NCI-H460 (cell line): ENCODE measurements at places on chromosomes 1 and 21. TPM values are rescaled to one million over a fixed set of nuclear protein-coding genes. Genes with fewer than 3 reads are reported as not detected.

GRCh38 chr1:72111662-72112061 is 170.7 kb downstream of the NEGR1 start:
- DNase-seq: no peak

DNA sequence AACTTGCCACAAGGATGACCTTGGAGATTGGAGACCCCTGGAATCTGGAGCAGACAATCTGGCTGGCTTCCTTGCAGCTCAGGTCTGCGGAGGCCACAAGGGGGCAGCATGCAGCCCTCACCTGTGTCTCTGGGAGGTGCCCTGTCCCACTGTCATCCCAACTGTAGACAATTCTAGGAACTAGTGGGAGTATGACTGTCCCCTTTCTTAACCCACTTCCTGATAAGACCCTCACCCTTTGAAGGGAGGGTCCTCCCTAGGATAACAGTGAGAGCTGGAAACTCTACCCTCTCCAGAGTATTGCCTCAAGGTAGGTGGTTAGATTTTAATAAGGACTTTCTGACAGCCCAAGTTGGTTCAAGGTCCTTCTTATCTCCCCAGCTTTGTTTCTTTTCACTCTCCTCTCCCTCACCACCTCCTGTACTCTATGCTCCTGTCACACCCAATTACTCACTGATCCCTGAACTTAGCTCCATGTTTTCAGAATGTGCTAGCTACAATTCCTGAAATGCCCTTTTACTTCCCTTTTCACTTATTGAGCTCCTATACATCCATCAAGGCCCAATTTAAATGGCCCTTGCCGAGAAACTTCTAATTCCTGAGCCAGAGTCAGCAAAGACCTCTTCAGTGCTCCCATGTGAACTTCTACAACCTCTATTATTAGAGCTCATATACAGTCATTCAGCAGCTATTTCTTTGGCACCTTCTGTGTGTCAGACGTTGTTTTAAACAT is 9.2 kb upstream of the KCNQ4 start:
- DNase-seq: peak; percentile 6

GRCh38 chr21:46622226-46622625 is 13.2 kb upstream of the PRMT2 start:
- DNase-seq: no peak

DNA sequence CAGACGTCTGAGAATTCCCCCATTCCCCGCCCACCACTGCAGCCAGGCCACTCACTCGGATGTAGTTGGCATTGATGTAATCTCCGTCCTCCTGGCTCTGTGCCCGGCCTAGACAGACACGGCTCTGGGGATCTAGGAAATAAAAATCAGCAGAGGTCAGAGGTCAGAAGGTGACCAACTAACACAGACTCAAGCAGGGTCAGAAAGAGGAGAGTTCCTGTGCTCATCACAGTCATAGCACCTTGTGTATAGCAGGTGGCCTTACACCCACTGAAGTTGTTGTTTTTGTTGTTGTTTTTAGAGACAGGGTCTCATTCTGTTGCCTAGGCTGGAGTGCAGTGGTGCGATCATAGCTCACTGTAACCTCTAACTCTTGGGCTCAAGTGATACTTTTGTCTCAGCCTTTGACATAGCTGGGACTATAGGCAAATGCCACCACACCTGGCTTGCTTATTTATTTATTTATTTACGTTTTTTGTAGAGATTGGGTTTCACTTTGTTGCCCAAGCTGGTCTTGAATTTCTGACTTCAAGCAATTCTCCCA is 4.9 kb downstream of the PTPN7 start:
- peak; percentile 45 for DNase-seq

- DNase-seq: no peak
These were observed 526.9 kb downstream of the NPHP4 start for GRCh38 chr1:5465281-5465711.

DNA sequence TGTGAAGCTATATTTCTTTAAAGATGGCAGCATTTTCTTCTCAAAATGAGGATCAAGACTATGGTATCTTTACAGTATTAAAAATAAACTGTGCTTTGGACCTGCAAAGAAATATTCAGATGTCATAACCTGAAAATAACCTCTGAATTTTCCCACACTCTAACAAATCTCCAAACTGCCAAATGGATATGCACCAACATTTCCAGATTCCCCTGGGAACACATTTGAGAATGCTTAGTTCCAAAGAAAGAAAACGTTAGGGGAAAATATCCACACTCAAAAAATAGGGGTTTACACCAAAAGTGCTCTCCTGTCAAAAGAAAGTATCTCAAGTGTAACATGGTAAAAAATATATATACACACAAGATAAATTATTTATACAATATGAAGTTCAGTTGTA is 69.1 kb upstream of the ARHGAP29 start:
- no peak for DNase-seq

GRCh38 chr1:156114919-156115513 is 505 bp downstream of the LMNA start:
- DNase-seq: no peak

- DNase-seq: no peak
These were observed 322 bp upstream of the OLIG1 start for GRCh38 chr21:33069645-33069993.

GRCh38 chr1:4755864-4756504 is 101.6 kb downstream of the AJAP1 start:
- no peak for DNase-seq

DNA sequence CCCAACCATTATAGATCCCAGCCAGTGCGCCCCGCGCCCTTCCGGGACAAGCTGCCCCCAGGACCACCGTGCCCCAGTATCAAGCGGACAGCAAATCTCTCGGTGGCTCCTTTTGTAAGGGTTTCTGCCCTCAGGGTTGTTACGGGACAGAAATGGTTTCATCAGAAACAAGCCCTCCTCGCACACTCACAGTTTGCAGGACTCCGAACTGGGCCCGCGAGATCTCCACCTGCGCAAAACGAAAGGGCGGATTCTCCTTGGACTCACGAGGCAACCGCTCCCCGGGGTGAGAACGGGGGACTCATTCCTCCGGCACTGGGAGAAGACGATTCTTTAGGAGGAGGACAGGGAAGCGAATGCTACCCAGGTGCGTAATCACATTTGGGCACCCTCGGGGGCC is 51.1 kb upstream of the H6PD start:
- DNase-seq: no peak

DNA sequence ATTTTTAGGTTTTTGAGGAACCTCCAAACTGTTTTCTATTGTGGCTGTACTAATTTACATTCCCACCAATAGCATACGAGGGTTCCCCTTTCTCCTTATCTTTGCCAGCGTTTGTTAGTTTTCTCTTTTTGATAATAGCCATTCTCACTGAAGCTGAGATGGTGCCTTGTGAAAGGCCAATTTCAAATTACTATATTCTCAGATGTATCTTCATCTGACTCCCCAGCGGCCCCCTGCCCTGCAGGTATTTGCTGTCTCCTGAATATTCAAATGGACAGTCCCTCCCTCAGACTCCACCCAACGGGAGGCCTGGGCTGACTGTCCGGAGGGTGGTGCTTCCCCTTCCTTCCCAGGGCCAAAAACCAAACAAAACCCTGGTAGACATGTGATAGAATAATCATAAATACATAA is 33.5 kb upstream of the TARBP1 start:
- DNase-seq: no peak

DNA sequence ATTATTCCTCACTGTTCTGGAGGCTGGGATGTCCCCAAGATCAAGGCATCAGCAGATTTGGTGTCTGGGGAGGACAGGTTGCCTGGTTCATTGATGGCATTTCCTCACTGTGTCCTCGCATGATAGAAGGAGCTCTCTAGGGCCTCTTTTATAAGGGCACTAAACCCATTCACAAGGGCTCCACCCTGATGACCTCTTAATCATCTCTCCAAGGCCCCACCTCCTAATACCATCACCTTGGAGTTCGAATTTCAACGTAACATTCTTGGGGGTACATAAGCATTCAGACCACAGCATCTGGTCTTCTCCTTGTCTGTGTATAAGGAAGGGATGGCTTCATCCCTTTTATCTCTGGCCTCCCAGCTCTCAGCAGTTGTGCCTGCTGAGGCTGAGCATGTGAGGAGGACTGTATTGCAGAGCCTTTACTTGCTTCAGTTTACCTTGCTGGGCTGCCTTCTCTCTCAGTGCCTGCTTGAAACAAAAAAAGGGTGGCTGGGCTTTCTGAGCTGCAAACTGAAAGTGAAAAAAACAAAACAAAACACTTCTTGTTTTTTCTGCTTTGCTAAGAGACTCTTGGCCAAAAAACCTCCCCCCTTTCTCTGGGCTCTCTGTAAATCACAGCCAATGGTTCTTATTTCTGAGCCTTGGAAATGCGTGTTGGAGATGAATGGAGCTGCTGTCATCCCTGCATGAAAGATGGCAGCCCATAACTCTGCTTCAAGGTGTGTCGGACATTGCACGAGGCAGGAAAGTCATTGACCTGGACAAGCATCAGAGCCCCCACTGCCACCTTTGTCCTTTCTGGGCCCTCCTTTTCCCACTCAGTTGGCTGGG is 75.8 kb downstream of the RHOU start:
- no peak for DNase-seq

DNA sequence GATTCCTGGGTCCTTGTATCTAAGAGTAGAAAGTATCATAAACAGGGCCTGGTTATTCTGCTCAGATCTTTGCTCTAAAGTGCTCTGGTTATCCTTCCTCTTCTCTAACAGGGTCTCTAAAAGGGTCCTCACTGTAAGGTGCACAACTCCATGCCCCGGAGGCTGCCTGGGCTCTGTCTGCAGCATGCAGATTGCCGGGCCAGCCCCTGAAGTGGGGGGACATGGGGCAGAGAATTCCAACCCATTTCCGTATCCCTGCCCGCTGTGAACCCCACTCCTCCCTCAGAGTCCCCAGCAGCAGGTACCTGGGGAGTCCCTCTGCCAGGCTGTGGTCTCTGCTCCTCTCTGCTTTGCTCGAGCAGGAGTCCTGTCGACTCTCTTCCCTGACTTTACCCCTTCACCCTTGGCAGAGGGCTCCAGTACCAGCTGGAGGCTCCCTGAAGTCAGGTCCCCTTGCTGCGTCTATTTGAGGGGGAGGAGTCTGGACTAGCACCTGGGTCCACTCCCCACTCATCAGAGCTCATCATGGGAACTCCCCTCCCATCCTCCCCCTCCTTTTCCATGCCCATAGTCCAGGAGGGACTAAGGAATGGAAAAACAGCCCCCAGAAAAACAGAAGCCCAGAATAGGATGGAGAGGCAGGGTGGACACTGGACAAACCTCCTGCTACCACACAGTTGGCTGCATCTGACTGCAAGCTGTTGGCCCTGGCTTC is 12.1 kb downstream of the BLACAT1 start:
- no peak for DNase-seq

DNA sequence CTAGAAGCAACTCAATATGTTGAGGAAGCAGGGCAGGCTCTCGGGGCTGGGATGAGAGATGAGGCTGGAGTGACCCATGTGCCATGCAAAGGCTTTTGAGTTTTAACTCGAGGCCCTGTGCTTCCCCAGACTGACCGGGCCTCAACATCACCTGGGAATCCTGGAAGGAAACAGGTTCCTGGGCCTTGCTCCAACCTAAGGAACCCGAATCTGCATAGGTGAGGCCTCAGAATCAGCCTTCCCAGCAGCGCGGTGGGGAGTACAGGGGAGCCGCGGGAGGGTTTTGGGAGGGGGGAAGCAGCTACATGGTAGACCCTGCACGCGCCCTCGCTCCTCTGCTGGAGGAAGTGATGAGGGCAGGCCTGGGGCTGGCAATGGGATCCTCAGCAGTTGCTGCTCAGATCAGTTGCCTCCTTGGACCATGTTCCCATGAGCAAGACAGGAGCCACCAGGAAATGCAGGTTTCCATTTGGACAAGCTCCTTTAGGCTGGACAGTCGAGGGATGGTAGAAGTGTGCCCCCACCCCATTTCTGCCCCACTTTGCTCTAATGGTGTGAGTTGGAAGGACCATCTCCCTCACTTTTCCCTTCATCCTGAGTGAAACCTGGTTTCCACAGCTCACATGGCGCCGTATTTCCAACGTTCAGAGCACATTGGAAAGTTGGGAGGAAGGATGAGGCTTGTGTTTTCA is 4.5 kb upstream of the KIAA1614 start:
- no peak for DNase-seq

- no peak for DNase-seq
These were observed 94.2 kb downstream of the PLXNA2 start for GRCh38 chr1:208149776-208150514.

- no peak for DNase-seq
These were observed 109.9 kb downstream of the PCBP3 start for GRCh38 chr21:45753445-45753844.

GRCh38 chr1:1207571-1207892 is 1.1 kb upstream of the TNFRSF18 start:
- no peak for DNase-seq

DNA sequence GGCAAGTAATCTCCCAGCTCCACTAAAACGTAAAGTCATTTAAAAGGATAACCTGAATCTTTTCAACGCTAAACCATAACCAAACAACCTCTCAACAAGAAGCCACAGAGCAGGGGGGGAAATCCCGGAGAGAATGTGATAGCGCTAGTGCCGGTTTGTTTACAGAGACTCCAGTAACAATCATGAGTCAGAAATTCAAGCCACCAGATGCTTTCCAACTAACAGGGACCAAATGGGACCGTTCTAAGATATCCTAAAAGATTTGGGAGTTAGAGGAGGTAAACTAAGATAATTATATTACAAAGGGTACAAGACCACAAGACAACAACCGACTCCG is 825 bp downstream of the DCAF8 start:
- peak; percentile 68 for DNase-seq

- no peak for DNase-seq
These were observed 36.9 kb upstream of the POU3F1 start for GRCh38 chr1:38083541-38083940.

DNA sequence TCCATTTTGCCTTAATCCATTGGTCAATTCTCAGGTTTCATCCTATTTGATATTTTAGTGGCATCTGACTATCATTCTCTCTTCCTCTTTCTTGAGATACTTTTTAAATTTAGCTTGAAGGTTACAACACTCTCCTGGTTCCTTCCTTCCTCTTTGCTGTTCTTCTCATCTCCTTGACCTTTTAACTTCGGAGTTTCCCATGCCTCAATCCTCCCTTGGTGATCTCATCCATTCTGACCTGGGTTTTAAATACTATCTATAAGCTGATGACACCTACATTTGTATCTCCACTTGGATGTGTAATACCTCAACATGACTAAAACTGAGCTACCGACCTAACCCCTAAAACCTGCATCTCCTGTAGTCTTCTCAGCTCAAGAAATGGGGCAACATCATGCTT is 4.8 kb upstream of the ZNF687 start:
- no peak for DNase-seq

SPRR2B gene
- not detected in 2 replicates for total RNA-seq

CD101 gene
- total RNA-seq: 0.17 TPM in 1 of 2 replicates, not detected in the other

OR2T29 gene
- not detected in 2 replicates for total RNA-seq

KRTAP19-1 gene
- total RNA-seq: not detected in 2 replicates

CGN gene
- 0.02 TPM in 1 of 2 replicates, not detected in the other for total RNA-seq
